ENCODE measurements at places on chromosomes 1 and 21.

DNA sequence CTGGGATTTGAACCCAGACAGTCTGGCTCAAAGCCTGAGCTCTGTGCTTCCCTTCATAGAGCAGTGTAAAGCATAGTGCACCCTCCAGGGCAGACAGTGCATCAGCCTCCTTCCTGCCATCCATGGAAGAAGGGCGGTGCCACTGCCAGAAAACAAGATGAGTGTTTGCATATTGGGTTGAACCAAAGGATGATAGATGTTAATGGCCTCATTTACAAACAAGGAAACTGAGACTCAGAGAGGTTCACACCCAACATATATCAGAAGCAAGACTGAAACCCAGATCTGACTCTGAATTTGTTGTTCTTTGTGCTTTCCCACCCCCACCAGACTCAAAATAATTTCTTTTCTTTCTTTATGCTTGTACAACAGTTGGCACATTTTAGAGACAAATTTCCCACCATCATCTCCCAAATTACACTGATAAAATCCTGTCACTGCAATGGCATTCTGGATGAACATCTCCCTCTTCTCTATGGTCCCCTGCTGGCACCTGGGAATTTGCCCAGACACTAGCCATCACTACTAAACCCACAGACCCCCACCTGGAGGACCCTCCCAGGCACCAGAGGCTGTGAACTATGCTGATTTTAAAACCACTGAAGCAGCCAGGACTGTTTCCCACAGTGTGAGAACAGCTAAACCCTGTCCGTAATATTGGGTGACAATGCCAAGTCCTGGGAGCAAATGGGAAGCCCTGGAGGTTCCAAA is 45.4 kb upstream of the MPZL1 start:
- DNase-seq, result no peak

GRCh38 chr1:7667625-7668218 is 103.4 kb upstream of the VAMP3 start:
- peak; percentile 68 for DNase-seq

GRCh38 chr1:22030473-22030872 is 22.0 kb upstream of the CDC42 start:
- DNase-seq, result no peak

DNA sequence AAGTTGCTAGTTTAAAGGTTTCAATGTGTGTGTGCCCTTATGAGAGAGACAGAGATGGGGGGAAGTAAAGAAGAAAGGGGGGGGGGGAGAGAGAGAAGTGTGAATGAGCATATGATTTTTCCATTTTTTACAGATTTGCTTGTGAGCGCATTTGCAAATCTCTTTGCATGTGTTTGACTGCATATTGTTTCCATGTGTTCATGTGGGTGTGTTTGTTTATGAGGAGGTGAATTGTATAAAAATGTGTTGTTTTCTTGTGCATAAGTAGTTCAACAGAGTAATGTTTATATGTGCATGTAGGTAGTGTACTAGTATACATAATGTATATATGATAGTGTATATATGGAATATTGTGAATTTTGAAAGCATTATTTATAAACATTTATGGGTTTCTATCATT is 205.9 kb upstream of the SPAG17 start:
- no peak for DNase-seq

DNA sequence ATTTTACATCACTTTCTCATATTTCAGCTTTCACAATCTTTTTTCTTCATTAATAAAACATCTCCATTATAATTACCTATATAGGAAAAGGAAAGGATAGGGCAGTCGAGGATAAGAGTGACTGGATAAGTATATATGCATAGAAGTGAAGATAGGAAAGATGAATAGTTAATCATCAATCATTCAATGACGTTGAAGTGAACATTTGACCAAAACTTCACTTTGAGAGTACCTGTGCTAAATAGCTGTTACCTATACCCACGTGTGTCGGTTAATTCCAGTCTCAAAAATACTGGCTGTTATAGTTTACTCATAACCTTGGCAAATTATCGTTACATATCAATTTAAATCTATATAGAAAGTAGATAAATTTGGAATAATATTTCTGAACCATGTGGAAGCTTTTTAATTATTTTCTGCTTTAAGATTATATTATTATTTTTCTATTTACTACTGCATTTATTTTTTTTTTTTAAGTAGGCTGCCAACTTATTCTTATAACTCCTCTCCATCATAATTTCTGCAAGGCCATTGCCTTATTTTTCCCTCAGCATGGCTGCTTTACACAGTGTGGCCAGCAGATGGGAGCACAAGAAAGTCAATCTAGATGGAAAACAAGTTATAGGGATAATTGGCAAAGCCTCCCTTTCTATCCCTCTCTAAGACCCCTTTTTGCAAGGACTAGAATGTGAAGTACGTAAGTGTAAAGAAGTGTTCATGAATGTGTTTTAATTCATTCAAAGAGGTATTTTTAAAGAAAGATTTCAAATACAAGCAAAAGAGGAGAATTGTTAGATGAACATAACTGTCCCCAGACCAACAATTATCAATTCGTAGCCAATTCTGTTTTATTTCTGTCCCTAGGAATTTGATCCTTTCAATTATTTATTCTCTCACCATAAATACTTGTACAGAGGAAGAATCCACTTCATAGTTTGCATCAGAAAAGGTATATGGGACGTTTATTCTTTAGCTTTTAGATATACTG is 290.4 kb downstream of the KCNT2 start:
- DNase-seq, result no peak

- DNase-seq, result no peak
These were observed 27.5 kb upstream of the MYSM1 start for GRCh38 chr1:58727364-58727763.

- DNase-seq, result no peak
These were observed 15.9 kb downstream of the DUSP10 start for GRCh38 chr1:221725735-221726672.

GRCh38 chr1:17023573-17023972 is 11.8 kb upstream of the ATP13A2 start:
- DNase-seq, result no peak

GRCh38 chr1:43986712-43987111 is 4.7 kb upstream of the CCDC24 start:
- DNase-seq, result no peak

GRCh38 chr21:14603202-14603601 is 57.1 kb upstream of the SAMSN1 start:
- no peak for DNase-seq

DNA sequence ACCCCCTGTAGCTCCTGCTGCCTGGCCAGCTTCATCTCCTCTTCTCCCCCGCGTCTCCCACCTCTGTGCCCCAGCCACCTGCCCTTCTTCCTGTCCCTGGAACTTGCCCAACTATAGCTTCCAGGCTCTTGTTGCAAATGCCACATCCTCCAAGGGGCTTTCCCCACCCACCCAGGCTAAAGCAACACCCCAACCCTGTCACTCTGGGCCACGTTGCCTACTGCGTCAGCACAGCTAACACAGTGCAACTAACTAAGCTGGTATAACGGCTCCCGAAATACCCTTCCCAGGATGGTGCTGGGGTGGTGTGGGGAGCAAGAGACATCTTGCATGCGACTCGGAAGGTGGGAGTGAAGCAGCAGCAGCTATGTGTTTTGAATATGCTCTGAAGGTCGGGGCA is 19.7 kb downstream of the CAMK2N1 start:
- no peak for DNase-seq

- DNase-seq, result no peak
These were observed 80.1 kb downstream of the DISP3 start for GRCh38 chr1:11558871-11559590.

DNA sequence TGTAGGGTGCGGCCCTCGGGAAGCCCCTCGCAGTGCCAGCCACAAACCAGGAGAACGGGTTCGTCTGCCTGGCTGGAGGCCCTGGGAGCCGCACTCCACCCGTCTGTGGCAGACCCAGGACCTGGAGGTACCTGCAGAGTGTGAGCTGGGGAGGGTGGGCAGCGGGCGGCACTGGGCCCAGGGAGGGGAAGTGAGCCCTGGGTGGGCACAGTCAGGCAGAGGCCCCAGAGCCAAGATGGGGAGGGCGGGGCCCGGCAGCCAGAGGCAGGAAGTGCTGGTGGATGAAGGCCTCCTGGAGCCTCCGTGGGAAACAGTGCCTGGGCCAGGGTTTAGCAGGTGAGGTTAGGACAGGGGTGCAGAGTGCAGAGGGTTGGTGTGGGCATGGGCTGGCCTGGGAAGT is 4.0 kb upstream of the PEX10 start:
- no peak for DNase-seq

DNA sequence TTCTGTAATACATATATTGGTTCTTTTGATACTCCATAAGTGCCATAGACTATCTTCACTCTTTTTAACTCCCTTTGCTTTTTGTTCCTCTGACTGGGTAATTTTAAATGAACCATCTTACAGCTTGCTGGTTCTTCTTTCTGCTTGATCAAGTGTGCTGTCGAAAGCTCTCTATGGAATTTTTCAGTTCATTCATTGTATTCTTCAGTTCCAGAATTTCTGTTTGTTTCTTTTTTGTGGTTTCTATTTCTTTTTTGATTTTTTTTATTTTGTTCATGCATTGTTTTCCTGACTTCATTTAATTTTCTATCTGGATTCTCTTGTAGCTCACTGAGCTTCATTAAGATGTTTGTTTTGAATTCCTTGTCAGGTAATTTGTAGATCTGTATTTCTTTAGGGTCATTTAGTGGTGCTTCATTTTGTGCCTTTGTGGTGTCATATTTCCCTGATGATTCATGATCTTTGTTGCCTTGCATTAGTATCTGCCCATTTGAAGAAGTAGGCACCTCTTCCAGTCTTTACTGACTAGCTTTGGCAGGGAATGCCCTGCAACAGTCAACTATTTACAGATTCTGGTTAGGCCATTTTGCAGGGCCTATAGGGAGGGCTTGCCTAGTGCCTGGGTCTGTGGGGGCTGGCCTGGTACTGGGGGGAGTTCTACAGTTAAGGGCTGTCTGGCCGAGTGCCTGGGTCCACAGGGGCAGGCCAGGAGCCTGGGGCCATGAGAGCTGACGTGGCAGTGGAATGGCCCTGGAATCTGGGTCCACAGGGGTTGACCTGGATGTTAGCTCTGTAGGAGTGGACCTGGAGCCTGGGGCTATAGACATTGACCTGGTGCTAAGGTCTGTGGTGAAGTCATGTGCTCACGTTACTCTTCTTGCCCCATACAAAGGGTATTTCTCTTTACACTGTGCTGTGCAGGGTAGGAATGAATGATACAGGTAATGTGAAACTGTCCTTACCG is 89.7 kb downstream of the MAGI3 start:
- DNase-seq, result no peak

DNA sequence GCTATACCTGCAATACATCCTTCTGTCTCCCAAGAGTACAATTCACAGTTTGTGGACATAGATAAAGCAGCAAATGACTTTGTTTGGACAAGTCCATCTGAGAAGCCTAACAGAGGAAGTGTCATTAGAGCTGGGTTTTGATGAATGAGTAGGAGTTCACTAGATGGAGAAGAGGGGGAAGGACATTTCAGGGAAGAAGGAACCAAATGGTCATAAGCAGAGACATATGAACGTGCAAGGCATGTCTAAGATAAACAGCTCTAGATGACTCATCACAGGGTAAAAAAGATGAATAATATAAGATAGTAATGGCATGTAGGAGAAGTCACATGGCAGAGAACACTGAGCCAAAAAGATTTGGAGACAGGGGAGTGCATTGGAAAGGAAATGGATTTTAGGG is 54.5 kb downstream of the HMGB4 start:
- no peak for DNase-seq

GRCh38 chr1:109655615-109656519 is at the start of gene GSTM4:
GSTM4 (plus strand) TSS chr1:109656099; CDS start chr1:109656390, 291 bp downstream.
- DNase-seq, result peak; percentile 44

GRCh38 chr1:245599371-245600174 is 444.8 kb downstream of the KIF26B start:
- no peak for DNase-seq
